HT1080 (cell line): ENCODE measurements at places on chromosomes 6 and 20. TPM values are rescaled to one million over a fixed set of nuclear protein-coding genes. Genes with fewer than 3 reads are reported as not detected.

The ADTRP gene
- total RNA-seq: 6.5 and 11.6 TPM in 2 replicates

The PSMF1 gene
- 50.3 and 75.2 TPM in 2 replicates for total RNA-seq

The PTGIS gene
- total RNA-seq: 0.02 TPM in 1 of 2 replicates, not detected in the other

The SOBP gene
- total RNA-seq: 1.9 and 4.3 TPM in 2 replicates

The C20orf141 gene
- 0.50 TPM in 1 of 2 replicates, not detected in the other for total RNA-seq

The ADGRF4 gene
- total RNA-seq: 0.97 and 1.8 TPM in 2 replicates

The TASP1 gene
- total RNA-seq: 8.3 and 8.5 TPM in 2 replicates

The RNF114 gene
- total RNA-seq: 78.7 and 84.9 TPM in 2 replicates

The TSBP1 gene
- not detected in 2 replicates for total RNA-seq

DNA sequence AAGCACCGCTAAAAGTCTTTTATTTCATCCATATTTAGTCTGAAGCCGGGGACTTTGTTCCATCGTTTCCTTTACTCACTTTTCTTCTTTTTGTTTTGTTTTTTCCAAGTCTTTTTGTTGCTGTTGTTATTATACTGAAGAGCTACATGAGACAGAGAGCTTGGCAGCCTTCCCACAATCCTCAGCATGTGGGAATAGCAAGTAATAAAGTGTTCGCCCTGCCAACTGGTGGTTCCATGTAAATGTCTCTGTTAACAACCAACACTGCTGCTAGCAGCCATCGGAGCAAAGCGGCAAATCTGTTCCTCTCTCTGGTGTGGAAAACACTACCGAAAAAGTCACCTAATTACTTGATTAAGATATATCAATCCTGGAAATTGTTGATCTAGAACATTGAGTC lies 437.8 kb upstream of the ID4 start:
- no peak for DNase-seq

DNA sequence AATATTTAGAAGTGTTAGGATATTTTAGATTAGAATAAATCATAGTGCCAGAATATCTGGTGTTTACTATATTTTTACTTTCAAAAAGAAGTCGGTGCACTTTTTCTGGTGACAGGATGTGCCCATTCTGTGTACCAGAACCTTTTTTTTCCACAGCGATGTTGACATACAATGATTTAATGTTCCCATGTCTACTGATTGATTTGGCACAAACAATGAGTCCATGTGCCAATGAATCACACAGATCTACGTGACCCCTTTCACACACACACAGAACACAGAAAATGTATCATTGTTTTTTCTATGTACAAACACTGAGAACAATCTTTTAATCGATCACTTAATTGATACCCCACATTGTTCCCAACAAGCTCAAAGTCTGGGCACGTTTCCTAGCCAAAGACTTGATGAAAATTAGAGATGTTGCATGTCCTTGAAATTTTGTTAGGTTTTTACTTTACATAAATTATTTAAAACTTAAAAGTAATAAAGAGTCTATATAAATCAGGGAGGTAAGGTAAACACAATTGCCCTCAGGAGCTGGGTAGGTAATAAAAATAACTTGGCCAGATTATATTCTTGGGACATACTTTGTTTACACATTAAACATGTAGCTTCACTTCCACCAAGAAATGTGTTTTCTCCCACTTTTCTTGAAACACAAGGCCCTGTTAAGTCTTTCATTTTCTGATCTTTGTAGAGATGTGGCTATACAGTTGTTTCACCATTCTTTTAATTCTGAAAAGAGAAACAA lies 36.4 kb upstream of the SOX4 start:
- DNase-seq: no peak

- no peak for DNase-seq
Measured at GRCh38 chr6:161395716-161396231, 121.9 kb upstream of the AGPAT4 start.

DNA sequence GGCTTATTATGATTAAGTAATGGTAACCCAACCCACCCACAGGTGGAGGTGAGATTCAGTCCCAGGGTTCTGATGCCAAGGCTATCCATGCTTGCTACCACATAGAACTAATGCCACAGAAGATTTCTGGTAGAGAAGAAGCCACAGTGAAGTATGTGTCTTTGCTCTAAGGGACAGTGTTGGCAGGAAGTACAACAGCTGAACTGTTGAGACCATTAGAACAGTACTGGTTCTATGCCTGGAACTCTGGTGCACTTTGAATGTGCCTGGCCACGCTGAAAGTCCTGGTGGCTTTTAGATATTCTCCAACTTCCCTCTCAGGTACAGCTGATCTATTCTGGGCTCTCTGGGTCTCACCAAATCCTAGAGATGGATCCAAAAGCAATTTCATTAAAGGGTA lies 7.8 kb downstream of the STX7 start:
- no peak for DNase-seq

- no peak for DNase-seq
Measured at GRCh38 chr20:49352751-49353150, 74.9 kb upstream of the ZNFX1 start.

- peak; percentile 100 for DNase-seq
Measured at GRCh38 chr20:45779011-45779915, 12.4 kb downstream of the WFDC3 start.

- DNase-seq: peak; percentile 99
Measured at GRCh38 chr6:40962241-40962640, 76.8 kb downstream of the UNC5CL start.

- no peak for DNase-seq
Measured at GRCh38 chr6:165664559-165665383, 1.7 kb upstream of the PDE10A start.
